ENCODE measurements at places on chromosomes 7 and 10.
A peak's percentile ranks its signal among the peaks of the same experiment; 100 is the strongest.

DNA sequence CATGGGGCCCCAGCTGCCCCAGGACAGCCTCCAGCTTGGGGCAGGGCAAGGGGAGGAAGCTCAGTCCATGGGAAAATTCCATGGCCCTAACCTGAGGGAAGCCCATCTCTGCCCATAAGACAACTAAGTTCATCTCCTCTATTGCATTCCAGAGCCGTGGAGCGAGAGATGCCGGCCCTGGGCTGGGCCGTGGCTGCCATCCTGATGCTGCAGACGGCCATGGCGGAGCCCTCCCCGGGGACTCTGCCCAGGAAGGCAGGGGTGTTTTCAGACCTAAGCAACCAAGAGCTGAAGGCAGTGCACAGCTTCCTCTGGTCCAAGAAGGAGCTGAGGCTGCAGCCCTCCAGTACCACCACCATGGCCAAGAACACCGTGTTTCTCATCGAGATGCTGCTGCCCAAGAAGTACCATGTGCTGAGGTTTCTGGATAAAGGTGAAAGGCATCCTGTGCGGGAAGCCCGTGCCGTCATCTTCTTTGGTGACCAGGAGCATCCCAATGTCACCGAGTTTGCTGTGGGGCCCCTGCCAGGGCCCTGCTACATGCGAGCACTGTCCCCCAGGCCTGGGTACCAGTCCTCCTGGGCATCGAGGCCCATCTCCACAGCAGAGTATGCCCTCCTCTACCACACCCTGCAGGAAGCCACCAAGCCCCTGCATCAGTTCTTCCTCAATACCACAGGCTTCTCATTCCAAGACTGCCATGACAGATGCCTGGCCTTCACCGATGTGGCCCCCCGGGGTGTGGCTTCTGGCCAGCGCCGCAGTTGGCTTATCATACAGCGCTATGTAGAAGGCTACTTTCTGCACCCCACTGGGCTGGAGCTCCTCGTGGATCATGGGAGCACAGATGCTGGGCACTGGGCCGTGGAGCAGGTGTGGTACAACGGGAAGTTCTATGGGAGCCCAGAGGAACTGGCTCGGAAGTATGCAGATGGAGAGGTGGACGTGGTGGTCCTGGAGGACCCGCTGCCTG, 4.3 kb downstream of the AOC1 start:
- DNase-seq: no peak

DNA sequence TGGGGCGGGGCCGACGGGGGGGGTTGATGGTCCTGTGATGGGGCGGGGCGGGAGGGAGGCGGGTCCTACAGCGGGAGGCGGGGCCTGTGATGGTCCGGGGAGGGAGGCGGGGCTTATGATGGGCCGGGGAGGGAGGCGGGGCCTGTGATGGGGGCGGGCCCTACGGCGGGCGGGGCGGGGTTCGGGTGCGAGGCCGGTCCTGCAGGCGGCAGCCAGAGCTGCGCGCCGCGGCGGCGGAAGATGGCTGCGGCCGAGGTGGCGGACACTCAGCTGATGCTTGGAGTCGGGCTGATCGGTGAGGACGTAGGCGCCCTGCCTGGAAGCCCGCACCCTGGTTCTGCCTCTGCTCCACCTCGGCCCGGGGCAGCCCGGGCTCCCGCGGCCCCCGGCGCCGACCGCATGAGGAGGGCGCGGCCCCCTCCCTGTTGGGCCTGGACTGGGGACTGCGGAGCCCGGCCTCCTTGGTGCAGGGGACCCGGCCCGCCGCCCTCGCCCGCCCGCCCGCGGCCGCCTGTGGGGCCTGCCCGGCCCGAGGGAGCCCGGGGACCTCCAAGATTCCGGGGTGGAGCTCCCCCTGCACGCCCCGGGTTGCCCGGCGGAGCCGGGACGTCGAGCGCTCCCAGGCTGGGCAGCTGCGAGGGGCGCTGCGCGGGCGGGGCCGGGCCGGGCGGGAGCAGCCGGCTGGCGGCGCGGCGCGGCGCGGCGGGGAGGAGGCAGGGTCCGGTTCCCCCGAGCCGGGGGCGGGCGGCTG, at the start of gene DENND10:
TSS of gene DENND10 (plus strand) at position 211 of the 751 bp plus-strand sequence. CDS start at position 241, 30 bp downstream.
- peak; percentile 72 for DNase-seq

- DNase-seq: no peak
These were observed 67.6 kb upstream of the PHYHIPL start for GRCh38 chr10:59108886-59109288.

DNA sequence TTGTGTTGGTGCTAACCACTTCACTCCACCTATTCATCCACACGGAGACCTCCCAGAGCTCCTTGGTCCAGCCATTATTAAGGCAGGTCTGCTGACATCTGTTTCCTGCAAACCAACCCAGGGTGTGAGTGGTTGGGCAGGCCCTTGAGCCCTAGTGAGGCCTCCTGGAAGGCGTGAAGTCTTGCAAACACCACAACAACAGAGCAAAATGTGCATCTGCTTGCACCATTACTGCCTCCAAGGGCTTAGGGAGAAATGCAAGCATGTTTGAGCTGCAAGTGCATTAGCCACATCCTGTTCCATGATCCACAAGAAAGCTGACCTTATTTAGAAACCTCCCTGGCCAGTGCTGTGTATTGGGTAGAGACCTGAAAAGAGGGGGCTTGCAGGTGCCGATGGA, 325.5 kb downstream of the GRID1 start:
- no peak for DNase-seq

GRCh38 chr7:41130086-41130485, 572.8 kb downstream of the INHBA start:
- DNase-seq: no peak

- DNase-seq: no peak
These were observed 46.5 kb downstream of the LHPP start for GRCh38 chr10:124508070-124508667.

DNA sequence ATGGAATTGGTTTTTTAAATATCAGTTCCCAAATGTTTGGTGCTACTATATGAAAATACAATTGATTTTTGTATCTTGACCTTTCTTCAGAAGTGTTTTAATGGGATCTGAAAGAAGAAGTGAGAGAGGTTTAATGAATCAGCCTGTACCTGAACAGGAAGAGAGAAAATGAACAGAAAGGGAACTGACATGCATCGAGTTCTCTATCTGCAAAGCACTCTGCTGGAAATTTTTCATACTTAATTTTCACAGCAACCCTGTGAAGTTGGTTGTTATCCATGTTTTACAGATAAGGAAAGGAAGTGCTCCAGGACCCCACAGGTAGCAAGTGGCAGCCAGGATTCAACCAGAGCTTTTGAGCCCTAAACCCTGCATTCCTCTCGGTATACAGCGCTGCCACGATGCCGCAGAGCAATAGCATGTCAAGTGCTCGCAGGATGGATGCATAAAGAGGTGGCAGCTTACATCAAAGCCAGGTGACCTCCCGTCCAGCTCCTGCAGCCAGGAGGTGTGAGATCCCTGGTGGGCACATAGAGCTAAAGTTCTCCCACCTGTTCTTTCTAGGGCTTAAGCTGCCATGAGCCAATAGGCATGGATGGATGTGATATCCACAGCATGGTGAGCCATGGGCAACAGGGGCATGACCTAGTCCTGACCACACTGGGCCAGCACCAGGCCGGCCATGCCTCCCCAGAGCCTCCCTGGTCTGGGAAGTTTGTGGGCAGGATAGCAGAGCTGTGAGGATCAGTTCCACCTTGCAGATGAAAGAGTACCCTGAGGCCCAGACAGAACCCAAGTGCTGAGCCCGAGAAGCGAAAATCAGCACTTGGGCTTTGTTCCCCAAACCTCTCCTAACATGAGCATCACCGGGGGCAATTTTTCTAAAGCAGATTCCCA, 57.2 kb downstream of the CALML3 start:
- DNase-seq: no peak

GRCh38 chr7:150367677-150368095, 936 bp upstream of the REPIN1 start:
- no peak for DNase-seq

DNA sequence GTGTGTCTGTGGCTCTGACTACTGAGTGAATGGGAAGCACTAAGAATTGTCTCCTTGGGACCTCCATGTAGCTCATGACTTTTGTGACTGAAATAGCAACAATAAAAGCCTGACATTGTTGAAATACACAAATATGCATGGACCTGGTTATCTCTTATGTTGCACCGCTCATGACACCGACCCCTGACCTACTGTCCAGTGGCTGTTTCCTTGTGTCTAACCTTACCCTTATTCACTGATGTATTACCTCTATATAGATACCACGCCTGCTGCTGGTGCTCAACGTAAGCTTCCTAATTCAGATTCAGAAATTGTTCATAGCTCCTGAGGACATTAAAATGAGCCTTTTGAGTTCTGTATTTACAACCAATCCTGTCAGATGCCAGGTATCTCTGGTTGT, 243.4 kb upstream of the SEMA3C start:
- DNase-seq: no peak

GRCh38 chr10:620971-621370, 68.5 kb downstream of the DIP2C start:
- DNase-seq: no peak

DNA sequence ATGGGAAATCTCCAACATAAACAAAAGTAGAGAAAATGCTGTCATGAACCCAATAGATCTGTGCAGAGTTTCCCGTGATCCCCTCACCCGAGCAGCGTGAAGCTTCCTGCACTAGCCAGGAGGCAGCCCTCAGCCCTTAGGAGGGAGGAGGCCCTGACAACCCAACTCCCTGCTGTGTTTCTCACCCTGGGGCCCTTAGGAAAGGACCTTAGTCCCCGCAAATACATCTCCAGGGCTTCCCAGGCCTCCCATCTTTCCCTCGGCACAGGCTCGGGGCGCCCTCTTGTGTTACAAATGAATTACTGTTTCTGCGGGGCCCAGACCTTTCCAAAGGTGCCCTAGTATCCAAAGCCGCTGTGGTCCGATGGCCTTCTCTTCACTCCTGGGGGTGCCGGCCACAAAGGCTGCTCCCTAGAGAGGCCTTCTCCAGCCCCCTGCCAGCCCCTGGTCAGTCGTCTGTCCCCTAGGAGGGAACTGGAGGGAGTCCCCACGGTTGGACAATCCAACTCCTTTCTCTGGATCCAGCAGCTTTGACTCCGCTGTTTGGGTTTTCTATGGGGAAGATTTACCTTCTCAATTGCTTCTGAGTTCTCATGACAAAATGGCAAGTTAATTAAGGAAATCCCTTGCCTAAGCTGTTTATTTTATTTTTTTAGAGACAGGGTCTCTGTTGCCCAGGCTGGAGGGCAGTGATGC, 49.9 kb upstream of the SH2B2 start:
- peak; percentile 18 for DNase-seq

- DNase-seq: no peak
These were observed 402.6 kb downstream of the SORCS1 start for GRCh38 chr10:106761906-106762305.

DNA sequence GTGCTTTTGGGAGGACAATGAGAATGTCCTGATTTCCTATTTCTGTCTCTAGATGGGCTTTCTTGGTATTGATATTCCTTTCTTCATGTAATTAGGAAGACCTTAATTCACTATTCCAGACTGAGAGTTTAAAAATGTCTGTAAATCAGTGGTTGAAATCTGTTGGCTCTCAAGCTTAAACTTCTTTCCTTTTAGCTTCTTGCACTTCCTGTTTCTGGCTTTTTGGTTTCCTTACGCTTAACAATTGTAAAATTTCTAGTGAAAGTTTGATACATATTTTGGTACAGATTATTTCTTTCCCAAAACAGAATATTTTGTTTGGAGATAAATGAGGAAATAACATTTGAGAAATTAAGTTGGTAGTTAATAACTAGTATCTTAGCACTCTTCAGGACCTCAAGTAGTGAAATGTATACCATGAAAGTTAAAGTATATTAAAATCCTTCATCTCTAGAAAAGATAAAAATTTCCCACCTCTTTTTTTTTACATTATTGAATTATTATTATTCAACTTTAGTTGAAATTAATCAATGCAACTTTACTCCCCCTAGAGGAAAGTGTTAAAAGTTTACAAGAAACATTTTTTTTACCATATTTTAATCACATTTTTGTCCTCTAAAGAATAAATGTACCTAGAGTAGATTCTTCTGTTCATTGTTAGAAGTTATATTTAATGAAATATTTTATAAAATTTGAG, 137.2 kb downstream of the PHTF2 start:
- DNase-seq: no peak

DNA sequence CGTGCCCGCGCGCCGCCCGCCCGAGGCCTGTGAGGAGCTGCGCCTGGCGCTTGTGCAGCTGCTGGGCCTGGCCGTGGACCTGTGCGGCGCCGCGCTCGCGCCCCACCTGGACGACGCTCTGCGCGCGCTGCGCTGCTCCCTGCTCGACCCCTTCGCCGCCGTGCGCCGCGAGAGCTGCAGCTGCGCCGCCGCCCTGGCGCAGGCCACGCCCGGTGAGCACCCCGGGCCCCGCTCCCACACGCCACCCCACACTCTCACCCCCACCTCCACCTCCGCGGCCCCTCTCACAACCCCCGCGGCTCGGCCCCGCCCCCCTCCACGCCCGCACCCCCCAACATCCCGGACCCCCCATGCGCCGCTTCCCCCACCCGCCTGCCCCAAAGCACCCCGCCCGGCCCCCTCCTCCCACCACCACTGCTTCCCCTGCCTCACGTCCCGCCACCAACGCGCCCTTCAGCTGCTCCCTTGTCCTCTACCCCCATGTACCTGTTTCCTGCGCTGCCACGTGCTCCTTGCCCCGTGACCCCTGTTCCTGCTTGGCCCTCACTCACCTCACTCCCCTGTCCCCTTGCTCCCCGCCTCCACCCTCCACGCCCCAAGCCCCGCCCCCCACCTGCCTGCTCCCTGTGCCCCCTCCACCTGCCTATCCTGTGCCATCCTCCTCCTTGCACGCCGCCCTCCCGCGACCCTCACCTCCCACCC, at the start of gene PRKAR1B:
TSS of gene PRKAR1B (minus strand) at position 178 of the 702 bp plus-strand sequence. CDS start 15,776 bp downstream, outside the sequence.
- DNase-seq: peak; percentile 57

GRCh38 chr10:111531690-111532089, 454.9 kb downstream of the ADRA2A start:
- no peak for DNase-seq

DNA sequence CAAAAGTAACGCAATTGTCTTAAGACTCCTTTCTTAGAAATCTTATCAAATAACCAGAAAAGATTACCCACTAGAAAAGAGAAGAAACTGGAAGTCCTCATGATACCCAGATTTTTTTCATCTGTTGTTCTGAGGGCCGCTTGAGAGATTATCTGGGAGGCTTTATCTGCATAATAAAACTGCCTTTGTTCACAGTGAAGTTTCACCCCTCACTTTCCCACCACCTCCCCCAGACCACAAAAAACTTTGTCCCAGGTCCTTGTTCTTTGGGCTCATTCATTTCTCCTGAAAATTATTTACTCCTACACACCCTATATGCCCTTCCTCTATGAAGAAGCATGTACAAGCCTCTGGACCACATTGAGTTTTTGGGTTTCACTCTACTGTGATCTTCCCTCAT, 745.1 kb upstream of the COBL start:
- DNase-seq: no peak

DNA sequence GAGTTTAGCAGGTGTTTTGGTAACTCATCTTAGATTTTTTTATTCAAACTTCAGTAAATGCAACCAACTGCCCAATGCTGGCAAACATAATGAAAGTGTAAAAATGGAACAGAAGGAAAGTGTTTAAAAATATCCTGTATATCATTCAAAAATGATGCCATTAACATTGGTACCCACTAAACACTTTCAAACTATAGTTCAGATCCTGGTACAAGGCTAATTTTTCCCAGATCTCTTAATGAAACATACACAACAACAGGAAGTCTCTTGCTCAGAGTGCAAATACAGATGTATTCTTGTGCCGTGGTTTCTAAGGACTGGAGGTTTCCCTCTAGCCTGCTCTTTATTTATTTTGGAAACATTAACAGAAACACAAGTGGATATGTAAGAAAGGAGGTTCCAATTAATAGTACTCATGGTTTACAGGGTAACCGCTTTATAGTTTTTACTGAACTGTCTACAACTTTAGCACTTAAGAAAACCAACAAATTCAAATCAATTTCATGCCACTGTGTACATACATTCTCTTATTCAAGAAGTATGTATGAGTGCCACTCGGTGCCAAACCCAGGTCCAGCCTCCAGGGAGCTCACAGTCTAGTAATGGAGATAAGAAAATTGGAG, 176.0 kb upstream of the AKR1E2 start:
- DNase-seq: no peak

All from stimulated activated CD4-positive, alpha-beta T cell treated with anti-CD3 and anti-CD28 coated beads, Interleukin-1b, Interleukin-23, amount 100 ng/mL, for 4 hours (primary cell).